ENCODE measurements at places on chromosomes 7 and 10.
A peak's percentile ranks its signal among the peaks of the same experiment; 100 is the strongest.

DNA sequence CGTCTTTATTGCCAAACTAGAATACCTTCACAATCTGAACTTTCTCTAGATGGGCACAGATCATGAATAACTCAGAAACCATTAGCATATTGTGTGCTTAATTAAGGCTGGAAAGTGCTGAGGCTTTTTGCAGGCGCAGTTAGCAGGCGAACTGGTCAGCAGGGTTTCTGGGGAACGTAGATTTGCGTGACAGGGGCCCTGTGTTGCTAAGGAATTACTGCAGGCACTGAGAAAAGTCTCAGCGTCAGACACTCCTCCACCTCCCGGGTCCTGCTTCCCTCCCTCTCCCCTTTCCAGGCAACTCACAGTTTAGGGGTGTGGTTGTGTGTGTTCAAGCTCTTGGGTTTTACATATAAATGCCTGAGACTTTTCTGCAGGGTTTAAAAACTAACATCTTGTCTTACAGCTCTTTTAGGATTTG is 2.2 kb downstream of the MAP3K8 start:
- no peak for DNase-seq

GRCh38 chr10:20806487-20806886 is 90.6 kb downstream of the NEBL start:
- no peak for DNase-seq

GRCh38 chr7:128714701-128715495 is 24.3 kb upstream of the CALU start:
- no peak for DNase-seq

DNA sequence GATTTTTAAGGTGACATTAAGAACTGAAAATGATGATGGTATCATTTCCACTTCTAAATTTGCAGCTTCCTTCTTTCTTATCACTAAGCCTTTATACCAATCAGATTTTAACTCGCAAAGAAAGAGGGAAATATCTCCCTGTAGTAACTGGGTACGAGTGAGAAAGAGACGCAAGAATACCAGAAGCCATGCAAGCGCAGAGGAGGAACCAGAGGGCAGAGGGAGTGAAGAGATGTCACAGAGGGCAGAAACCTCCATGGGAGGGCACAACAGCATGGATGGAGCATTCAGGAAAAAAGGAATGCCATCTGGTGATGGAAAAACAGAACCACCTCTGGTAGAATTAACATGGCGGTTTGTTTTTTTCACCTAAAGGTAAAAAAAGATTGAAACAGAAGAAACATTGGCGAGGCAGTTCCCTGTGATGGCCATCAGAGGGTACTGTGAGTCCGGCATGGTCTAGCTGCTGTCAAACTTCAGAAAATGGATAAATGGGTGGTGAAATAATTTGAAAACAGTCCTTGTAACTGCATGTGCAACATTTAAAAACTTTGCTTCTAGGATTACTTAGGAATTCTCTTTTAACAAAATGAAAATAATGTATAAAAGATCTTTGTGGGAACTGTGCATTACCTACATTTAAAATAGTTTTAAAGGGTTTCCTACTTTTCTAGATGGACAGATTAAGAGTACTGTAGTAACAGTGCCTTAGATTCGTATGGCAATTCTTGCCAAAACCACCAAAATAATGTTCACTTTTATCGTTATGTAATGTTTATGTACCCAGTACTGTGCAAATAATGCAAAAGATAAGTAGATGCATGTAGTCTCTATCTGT is 91.8 kb downstream of the ARHGAP12 start:
- DNase-seq = peak; percentile 19

GRCh38 chr7:90625051-90625450 is 28.9 kb downstream of the CDK14 start:
- no peak for DNase-seq

- DNase-seq = no peak
These were observed 408.6 kb upstream of the PFKP start for GRCh38 chr10:2658780-2659179.

- no peak for DNase-seq
These were observed 619.6 kb downstream of the ARL4A start for GRCh38 chr7:13307040-13307439.

GRCh38 chr10:112213836-112214235 is 30.3 kb upstream of the GPAM start:
- DNase-seq = no peak

- DNase-seq = peak; percentile 48
These were observed 1.8 kb downstream of the TDRD1 start for GRCh38 chr10:114180937-114181336.

DNA sequence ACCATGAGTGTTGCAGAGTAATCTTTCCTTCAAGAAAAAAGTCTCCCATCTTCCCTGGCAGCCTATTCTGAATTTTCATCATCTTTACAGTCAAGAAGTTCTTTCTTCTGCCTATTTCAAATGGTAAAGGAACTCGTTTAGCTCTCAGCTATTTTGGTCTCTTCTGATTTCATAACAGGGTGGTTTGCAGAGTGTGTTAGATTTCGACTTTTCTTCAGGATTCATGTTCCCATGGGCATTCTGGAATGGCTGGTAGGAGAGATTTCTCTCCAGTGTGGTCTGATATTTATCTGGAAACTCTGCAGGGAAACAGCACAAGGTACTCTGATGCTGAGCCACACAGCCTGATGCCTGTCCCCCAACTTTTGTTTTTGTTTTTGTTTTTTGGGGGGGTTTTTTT is 111.1 kb upstream of the FAM171A1 start:
- no peak for DNase-seq

DNA sequence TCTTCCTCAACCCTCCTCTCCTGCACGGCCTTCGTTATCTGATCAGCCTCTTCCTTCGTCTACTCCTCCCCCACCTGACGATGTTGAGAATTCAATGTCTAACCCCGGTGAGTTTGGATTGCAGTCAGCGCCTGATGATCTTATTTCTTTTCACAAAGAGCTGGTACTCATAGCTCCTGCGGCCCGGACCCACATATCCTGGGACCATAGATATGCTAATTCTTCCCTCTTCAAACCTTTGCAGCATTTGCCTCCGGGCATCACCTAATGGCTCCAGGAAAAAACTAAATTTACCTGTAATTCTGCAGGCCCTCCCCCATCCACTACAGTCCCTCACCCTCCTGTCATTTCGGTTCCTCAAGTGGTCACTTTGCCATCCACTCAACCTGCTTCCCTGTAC is 12.4 kb upstream of the DDC start:
- no peak for DNase-seq

GRCh38 chr7:118304100-118304499 is 79.6 kb downstream of the ANKRD7 start:
- no peak for DNase-seq

- no peak for DNase-seq
These were observed 323.4 kb downstream of the GRID1 start for GRCh38 chr10:86043236-86043635.

DNA sequence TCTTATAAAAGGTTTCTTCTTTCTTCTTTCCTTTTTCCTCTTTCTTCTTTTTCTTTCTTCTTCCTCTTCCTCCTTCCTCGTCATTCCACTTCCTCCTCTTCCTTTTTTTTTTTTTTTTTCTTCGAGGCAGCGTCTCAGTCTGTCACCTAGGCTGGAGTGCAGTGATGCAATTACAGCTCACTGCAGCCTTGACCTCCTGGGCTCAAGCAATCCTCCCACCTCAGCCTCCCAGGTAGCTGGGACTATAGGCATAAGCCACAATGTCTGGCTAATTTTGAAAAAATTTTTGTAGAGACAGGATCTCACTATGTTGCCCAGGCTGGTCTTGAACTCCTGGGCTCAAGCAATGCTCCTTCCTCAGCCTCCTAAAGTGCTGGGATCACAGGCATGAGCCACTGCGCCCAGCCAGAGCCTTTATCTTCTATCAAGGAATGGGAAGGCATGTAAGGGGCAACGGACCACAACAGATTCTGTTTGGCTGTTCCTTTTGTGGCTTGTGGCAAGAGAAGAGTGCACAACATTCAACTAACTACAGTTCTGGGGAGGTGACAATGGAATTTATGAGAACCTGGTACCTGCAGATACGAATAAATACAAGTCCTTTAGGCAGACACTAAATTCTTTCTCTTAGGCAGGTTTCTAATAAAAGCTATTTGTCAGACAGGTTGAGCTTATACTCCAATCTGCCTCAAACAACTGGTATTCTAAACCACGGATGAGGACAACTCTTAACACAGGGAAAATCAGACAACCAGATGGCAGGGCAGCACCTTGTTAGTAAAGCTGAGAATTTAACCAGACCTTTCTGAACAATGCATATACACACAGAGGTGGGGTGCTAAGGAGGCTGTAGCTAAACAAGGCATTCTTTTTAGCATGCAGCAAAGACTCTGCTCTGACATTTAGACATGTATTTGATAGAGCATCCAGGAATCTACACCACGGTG is 100.3 kb downstream of the DOCK4 start:
- DNase-seq = no peak

- no peak for DNase-seq
These were observed 95.3 kb upstream of the GNAI1 start for GRCh38 chr7:80039251-80039884.

- DNase-seq = peak; percentile 53
These were observed 47.3 kb downstream of the CDCA7L start for GRCh38 chr7:21898265-21898930.

- DNase-seq = no peak
These were observed 233.1 kb upstream of the FZD8 start for GRCh38 chr10:35875016-35875676.

DNA sequence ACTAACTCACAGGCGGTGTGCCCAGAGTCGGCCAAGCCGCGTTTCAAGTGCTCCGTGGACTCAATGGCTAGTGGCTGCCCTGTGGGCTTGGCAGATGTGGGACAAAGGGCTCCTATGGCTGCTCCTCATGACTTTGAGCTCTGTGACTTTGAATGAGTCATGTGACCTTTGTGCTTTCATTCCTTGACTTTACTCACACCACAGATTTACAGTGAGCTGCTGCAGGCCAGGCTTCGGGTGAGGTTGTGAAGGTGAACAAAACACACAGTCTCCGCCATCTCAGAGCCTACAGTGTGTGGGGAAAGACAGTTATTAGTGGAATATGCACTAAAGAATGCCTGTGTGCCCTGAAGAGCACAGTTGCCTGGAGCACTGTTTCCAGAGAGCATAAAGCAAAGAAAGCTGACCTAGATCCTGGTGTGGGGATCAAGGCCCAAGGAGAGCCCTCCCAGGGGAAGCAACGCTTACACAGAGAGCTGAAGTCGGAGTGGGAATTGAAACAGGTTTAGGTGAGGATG is 29.7 kb upstream of the PLEKHA1 start:
- DNase-seq = no peak

DNA sequence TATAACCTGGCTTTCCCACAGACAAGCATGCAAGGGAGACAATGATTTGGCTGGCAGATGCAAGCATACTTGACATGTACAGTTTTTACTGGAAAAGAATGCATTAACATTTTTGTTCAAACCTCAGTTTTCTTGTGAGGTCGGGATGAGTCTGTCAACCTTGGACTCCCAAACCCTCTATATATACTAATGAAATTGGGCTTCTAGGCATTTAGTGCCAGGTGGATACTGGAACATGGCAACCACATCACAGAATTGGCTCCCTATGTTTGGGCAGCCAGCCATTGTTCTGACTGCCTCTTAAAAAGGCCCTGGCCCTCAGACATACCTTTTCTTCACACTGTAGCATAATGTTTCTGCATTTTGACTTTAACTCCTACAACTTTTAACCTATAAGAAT is 39.1 kb downstream of the CDK6 start:
- no peak for DNase-seq

DNA sequence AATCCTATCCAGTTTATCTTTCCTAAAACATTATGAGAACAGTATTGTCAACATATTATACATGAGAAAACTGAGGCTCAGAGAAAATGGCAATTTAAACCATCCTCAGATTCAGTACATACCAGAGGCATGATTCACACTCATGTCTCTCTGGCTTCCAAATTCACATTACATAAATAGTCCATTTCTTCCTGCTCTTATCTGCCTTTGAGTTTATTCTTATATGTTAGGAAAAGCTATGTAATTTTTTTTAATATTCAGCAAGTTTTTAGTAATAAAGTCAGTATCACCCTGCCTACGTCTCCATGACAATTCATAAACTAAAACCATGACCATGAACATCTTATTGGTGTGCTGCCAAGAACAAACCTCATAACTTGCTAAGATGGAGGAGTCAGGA is 1260.2 kb upstream of the SORCS1 start:
- no peak for DNase-seq

DNA sequence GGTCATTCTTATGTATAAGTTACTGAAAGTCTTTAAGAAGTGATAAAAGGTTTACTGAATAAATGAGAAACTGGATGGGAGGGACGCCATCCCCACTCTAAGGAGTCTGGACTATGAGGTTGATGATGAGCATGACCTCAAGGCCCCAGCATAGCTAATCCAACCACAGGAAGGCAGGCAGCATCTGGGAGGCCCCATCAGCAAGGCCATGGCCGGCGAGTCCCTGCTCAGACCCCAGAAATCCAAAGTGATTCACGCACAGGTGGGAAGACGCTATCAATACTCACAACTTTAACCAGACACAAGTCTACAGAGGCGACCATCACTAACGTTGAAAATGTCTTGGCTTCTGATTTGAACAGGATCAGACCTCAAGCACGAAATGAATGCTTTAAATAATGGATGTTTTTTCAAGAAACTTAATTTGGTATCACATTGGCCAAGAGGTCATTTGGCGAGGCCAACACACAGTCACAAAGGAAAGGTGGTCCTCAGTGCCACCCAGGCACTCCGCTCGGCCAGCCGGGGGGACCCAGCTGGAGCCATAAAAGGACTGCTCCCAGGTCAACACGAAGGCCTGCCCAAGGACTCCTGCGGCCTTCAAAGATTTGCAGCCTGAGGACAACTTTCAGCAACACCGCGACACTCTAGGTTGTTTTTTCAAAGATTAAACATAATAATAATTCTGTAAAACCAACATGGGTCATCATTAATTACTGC is 228.5 kb downstream of the PTPRN2 start:
- DNase-seq = no peak

DNA sequence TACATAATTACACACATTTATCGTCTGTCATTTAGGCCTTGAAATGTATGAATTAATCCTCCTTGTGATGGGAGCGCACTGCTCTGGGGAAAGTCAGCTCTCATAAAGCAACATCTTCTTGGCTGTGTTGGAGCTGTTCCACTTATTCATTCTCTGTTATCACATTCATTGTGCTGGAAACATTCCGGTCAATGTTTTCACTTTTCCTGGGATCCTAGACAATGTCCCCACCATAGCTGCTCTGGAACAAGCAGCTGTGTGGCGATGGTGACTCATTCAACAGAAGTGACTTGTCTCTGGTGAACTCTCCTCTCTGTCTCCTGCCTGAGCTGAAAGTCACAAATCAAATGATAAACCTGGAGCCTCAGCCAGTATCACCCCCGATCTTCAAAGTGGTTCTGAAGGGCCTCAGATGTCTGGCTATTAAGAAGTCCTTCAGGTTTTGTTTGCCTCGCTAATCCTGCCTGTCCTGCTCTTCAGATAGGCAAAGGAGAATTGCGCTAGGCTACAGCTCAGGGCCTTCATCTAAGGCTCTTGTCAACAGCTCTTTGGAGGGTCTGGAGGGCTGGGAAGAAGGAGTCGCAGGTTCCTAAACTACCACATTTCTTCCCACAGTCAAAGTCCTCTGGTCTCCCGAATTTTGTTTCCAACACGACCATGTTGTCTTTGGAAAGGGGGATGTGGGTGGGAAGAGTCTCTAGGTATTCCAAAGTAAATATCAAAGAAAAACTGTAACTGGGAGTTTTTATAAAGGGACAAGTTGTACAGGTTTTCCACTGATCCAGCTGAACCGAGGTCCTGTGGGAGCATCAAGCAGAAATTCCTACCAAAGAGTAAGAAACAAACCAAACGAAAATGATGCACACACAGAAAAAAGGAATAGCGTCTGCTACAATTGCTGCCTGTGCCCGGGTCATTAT is 29.3 kb downstream of the KLF6 start:
- no peak for DNase-seq

Data from GM13977 (cell line).